ENCODE measurements at places on chromosomes 16 and 17.

DNA sequence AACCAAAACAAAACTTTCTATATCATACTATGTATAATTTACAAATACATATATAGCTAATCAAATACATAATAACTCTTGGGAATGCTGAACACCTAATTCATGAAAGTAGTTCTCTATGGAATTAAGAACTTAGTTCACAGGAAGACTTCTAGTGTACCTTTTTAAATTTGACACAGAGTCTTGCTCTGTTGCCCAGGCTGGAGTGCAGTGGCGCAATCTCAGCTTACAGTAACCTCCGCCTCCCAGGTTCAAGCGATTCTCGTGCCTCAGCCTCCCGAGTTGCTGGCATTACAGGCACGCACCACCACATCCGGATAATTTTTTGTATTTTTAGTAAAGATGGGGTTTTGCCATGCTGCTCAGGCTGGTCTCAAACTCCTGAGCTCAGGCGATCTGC, 24.7 kb downstream of the RFWD3 start:
- DNase-seq = no peak

DNA sequence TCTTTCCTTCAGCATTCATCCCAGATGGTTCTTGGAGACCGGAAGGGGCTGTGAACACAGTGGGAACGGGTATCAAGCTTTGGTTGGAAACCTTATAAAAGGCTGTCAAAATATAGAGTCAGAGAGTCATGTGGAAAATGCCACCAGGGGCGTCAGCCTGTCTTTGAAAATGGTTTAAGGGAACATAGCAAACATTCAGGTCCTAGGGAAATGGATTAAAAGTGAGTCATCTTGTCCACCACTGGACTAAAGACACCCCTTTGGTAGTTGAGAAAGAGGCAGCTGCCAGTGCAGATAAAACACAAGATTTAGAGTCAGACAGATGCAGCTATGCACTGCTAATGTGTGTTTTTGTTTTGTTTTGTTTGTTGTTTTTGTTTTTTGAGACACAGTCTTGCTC, 47.8 kb upstream of the BCO1 start:
- no peak for DNase-seq

DNA sequence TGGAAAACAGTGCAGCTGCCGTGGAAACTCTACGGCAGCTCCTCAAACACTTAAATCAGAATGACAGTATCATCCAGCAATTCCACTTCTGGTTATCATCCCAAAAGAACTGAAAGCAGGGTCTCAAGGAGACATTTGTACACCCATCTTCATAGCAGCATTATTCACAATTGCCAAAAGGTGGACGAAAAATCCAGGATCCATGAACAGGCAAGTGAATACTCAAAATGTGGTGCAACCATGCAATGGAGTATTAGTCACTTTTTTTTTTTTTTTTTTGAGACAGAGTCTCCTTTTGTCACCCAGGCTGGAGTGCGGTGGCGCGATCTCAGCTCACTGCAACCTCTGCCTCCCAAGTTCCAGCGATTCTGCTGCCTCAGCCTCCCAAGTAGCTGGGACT, 10.6 kb upstream of the AATK start:
- peak; percentile 39 for DNase-seq

GRCh38 chr17:69578385-69578936, 164.0 kb downstream of the MAP2K6 start:
- no peak for DNase-seq

DNA sequence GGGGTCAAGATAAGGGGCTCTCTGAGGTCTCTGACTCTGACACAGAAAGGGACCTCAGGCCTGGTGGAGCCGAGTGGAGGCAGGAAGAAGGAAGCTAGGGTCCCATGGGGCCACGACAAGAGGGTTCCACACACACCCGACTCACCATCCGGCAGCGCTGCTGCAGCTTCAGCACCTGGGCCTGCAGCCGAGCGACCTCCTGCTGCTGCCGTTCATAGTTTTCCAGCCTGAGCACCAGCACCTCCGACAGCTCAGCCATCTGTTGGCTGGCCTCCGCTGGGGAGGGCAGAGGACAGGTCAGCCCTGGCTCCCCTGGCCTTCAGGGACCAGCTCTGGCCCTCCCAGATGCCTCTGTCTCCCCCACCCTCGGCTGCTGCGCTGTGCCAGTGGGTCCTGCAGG, 6.4 kb downstream of the HAP1 start:
- no peak for DNase-seq

GRCh38 chr16:24514096-24514495, 25.3 kb upstream of the RBBP6 start:
- no peak for DNase-seq
